ENCODE measurements at places on chromosomes 12 and 14.

DNA sequence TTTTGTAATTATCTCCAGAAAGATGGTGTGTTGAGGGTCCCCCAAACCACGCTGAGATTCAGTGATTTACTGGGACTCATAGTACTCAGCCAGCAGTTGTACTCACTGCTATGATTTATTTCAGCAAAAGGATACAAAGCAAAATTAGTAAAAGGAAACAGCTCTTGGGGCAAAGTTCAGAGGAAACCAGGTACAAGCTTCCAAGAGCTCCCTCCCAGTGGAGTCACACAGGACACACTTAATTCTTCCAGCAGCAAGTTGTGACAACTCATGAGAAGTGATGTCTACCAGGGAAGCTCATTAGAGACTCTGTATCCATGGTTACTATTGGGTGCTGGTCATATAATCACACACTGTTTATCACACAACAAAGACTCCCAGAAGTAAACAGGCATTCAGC, 38.7 kb downstream of the TTC8 start:
- no peaks in the 10 kb centered on the region for H3K27me3 ChIP-seq
- no peak for DNase-seq
- no peak overlapping the region for H3K4me3 ChIP-seq
- H3K27ac ChIP-seq, result no peak overlapping the region
- 0 out of 2 replicates have a peak, but pooled peaks cover 4% of the 10 kb centered on the region for H3K4me1 ChIP-seq
- H3K36me3 ChIP-seq, result peaks cover 12% of the 10 kb centered on the region

GRCh38 chr12:32179011-32179395, 72.4 kb downstream of the BICD1 start:
- no peak overlapping the region for H3K4me3 ChIP-seq
- H3K4me1 ChIP-seq, result peaks cover 36% of the 10 kb centered on the region
- H3K36me3 ChIP-seq, result peaks cover 15% of the 10 kb centered on the region

DNA sequence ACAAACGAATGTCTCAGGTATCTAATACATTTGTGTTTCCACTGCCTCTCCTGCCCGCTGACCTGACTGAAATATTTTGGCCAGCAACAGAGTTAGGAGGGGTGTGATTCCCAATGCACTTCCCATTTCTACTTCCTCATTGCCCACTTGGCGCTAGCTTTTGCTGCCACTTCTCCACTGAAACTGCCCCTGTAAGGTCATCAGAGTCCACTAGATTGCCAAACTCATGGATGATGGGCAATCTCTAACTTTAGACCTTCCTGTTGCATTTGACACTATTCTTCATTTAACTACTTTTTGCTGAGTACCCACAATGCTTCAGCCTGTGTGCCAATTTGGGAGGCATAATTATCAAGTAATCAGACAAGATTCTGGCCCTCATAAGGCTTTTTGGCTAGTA, 40.8 kb downstream of the GPR65 start:
- no peaks in the 10 kb centered on the region for H3K27me3 ChIP-seq
- DNase-seq, result no peak
- H3K27ac ChIP-seq, result no peak overlapping the region
- no peaks in the 10 kb centered on the region for H3K4me1 ChIP-seq
- no peaks in the 10 kb centered on the region for H3K36me3 ChIP-seq

DNA sequence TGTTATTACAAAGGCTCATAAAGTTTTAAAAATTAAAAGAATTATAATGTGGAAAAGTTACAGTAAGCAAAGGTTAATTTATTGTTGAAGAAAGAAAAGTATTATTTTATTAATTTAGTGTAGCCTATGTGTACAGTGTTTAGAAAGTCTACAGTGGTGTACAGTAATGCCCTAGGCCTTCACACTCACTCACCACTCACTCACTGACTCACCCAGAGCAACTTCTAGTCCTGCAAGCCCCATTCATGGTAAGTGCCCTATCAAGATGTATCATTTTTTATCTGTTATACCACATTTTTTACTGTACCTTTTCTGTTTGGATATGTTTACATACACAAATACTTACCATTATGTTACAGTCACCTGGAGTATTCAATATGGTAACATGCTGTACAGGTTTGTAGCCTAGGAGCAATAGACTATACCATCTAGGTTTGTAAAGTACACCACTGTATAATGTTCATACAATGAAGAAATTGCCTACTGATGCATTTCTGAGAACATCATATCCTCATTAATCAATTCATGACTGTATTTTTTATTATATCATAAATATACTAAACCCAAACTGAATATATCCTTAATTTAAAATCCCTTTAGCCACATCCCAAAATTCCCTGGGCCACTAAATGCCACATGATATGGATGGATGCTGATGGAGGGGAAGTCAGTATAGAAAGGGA, 43.6 kb upstream of the NID2 start:
- H3K4me1 ChIP-seq, result no peaks in the 10 kb centered on the region
- H3K4me3 ChIP-seq, result no peak overlapping the region
- H3K27me3 ChIP-seq, result no peaks in the 10 kb centered on the region

DNA sequence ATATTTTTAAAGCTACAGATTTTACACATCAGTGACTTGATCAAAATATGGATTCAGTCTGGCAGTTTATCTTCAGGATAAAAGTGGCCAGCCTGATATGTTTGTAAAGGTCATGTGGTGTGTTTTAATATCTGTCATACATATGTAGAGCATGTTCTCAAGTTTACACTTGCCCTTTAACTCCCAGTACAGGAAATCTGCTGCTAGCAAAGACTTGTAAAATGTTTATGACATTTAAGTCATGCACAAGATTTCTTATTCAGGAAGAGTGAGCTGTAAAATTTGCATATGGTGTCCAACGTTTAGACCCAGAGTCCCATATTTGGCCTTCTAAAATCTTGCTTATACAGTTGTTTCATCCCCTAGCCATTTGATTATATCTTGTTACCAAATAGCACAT, 197.5 kb upstream of the FLRT2 start:
- H3K36me3 ChIP-seq, result no peaks in the 10 kb centered on the region
- DNase-seq, result no peak
- no peak overlapping the region for H3K4me3 ChIP-seq
- no peaks in the 10 kb centered on the region for H3K4me1 ChIP-seq
- H3K27ac ChIP-seq, result no peak overlapping the region

- no peak overlapping the region for H3K27ac ChIP-seq
- H3K4me3 ChIP-seq, result no peak overlapping the region
- H3K36me3 ChIP-seq, result no peaks in the 10 kb centered on the region
- H3K4me1 ChIP-seq, result no peaks in the 10 kb centered on the region
- DNase-seq, result no peak
- peaks cover 57% of the 10 kb centered on the region for H3K27me3 ChIP-seq
Measured at GRCh38 chr12:53200107-53200457, 7.0 kb downstream of the ITGB7 start.

- H3K4me3 ChIP-seq, result no peak overlapping the region
- H3K27ac ChIP-seq, result no peak overlapping the region
- H3K4me1 ChIP-seq, result peaks cover 2% of the 10 kb centered on the region
- no peaks in the 10 kb centered on the region for H3K36me3 ChIP-seq
- DNase-seq, result no peak
Measured at GRCh38 chr12:88816201-88816600, 235.9 kb upstream of the KITLG start.

Measured in WTC11 (cell line).